ENCODE measurements at places on chromosomes 2 and 18.

DNA sequence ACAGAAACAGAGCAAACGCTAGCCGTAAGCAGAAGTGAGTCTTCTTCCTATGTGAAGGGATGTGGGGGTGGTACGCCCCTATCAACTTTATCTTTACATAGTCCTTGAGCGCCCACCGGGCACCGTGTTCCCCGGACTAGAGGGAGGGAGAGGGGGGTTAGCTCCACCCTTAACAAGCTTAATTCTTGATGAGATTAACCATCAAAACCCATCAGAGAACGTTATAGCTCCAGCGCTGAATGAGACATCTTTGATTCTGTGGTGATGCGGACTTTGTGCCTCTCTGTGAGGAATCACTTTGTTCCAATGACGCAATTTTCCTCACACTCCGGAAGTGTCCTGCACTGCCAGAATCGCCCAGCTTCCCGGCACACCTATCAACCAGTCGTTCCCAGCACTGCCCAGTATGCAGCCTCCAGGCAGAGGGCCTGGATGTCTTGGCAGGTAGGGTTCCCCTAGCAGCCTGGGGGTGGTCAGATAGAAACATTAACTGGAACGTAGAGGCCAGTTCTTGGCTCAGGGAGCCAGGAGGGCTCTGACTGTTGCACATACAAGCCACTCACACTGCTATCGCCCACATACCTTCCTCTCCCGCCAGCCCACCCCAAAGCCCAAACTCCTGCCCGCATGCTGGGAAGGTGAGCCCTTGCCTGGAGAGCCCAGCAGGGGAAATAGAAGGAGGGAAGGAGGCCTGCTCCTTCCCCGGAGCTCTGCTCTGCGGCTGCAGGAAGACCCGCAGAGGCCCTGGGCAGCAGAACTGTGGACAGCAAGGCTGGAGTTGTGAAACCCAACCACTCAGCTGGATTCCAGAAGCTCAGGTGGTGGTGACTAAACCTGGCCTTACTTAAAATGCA lies 1.9 kb upstream of the ODC1 start:
- no peak for DNase-seq

DNA sequence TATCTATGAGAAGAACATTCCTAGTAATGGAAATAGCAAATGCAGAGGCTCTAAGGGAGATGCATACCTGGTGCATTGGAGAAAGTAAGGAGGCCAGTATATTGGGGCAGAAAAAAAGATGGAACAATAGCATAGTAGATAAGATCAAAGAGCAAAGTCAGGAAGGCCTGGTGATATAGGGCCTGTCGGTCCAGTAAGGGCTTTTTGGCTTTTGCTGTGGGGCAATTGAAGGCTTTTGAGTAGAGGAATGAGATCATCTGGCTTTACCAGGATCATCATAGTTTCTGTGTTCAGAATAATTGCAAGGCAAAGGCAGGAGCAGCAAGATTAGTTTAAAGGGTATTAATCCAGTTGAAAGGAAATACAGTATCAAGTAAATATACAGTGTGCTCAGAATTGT lies 111.8 kb downstream of the EHBP1 start:
- no peak for DNase-seq

DNA sequence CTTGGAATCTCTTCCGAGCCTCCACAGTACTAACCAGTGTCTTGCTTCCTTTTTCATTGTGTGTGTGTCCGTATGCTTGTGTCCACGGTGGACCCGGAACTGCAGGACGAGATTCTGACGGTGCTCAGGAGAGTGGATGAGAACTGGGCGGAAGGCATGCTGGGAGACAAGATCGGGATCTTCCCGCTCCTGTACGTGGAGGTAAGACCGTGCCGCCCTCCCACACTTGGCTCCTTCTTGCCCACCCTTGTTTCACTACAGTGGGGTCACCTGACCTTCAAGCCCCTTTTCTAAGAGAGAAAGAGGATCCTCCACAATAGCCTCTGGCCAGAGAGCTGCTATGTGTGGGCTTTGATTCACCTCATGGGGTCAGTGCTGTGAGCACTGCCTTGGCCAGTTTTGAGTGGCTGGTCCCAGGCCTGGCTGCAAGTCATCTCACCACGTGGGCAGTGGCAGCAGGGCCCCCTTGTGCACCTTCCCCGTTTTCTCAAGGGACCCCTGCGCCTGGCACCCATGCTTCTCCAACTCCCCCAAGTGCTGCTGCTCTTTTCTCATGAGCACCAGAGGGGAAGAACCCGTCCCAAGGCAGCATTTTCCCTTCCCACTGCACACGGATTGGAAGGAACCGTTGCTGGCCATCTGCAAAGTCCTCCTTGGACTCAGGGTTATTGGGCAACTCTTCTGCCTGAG lies 242.1 kb downstream of the SEPTIN10 start:
- no peak for DNase-seq

DNA sequence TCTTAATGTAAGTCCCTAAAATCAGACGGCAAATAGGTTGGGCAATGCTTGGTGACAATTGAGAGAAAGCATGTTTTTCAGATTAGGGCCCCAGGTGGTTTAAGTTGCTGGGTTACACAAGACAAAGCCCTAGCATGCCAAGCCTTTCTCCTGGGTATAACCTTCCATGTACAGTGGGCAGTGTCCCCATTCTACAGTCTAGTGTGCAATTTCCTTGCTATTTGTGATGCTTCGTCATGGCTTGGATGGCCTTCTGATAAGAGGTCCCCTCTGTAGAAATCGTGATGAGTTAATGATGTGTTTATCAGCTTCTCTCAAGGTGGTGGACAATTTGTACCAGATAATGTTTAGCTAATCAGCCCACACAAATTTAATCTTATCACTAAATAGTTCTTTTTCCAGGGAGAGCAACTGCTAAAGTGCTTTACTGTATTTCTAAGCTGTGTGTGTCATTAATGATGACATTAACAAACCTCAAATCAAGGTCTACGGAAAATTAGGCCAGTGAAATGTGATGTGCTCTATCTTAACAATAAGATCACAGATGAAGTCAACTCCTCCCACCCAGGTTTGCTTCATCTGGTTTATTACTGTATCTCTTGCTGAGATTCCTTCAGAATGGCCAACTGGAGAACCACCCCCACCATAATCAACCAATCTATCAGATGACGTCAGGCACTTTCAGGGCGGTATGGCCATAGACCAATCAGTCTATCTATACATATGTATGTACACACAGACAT lies 61.7 kb downstream of the PLB1 start:
- no peak for DNase-seq

- DNase-seq = no peak
These were observed 61.7 kb upstream of the IL1R2 start for GRCh38 chr2:101930019-101930418.

DNA sequence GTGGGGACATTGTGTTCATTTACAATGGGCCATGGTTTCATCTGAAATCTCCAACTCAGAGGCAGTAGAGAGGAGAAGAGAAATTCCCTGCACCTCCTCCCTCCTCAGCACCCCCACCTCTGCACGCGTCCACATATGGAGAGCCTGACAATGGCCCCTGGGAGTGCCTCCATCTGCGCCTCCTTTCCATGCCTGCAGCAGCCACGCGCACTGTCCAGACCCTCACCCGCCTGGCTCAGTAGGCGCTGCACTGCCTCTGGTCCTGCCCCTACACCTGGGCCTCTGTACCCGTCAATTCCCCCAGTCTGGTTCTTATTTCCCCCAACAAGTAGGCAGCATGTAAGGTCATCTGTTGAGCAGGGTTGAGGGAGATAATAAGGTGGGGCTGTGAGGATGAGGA lies 23.8 kb downstream of the MPHOSPH10 start:
- no peak for DNase-seq

- no peak for DNase-seq
These were observed 32.6 kb upstream of the E2F6 start for GRCh38 chr2:11498543-11499034.

- DNase-seq = no peak
These were observed 217.0 kb upstream of the UBE2E3 start for GRCh38 chr2:180763263-180763989.

GRCh38 chr2:110678457-110679336 lies 834 bp upstream of the BUB1 start:
- no peak for DNase-seq

DNA sequence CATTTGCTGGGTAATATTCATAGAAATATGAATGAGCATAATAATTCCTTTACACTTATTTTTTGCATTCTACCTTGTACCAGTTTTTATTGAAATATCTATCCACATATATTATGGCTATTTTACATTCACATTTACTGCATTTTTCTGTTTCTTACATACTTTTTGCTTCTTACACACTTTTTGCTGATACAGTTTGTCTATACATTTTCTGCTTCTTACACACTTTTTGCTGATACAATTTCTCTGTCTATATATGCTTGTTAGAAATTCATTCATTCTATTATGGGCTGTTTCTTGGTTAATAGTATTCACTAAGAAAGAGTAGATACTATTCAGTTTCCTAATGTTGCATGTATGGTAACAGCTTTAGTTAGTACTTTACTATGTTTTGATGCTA lies 16.9 kb upstream of the STAMBP start:
- no peak for DNase-seq

GRCh38 chr2:2260696-2261268 lies 70.3 kb downstream of the MYT1L start:
- no peak for DNase-seq

DNA sequence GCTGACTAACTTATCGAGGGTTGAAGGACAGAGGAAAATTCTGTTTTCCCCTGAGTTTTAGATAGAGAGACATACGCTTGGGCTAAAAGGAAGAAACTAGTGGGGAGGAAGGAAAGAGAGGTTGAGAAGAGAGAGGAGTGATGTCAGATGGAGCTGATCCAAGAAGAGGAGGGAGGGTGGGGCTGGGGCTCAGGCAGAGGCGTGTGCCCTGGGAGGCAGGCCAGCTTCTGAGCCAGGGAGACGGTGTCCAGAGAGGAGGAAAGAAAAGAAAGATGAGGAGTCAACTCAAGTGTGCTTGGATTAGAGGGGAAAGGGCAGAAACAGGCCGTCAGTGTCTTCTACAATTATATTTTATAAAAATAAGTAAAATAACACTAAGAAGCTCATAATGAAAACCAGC lies 56.2 kb downstream of the EMILIN2 start:
- no peak for DNase-seq

DNA sequence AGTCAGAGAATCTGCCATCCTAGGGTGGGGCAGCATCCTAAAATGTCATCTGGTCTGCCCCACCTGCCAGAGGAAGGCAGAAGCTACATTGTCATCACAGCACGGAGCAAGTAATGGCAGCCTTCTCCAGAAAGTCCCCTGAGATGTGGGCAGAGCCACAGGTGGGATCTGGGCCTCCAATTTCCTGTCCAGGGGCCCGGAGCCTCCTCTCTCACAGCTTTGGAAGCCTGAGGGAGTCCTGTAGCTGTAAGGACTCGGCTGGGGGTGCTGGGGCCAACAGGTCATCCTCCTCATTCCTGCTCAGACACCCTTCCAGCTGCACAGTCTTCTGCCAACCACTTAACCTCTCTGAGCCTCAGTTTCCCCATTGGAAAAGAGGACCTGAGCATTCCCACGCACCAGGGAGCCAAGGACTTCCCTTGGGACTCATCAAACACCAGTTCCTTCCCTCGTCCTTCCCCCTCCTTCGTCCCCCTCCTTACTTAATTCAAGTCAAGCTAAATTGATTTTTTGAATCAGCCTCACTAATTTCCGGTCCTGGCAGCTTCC lies 48.6 kb upstream of the ID2 start:
- no peak for DNase-seq

GRCh38 chr2:215290980-215291599 lies 20.8 kb upstream of the ATIC start:
- DNase-seq = no peak

DNA sequence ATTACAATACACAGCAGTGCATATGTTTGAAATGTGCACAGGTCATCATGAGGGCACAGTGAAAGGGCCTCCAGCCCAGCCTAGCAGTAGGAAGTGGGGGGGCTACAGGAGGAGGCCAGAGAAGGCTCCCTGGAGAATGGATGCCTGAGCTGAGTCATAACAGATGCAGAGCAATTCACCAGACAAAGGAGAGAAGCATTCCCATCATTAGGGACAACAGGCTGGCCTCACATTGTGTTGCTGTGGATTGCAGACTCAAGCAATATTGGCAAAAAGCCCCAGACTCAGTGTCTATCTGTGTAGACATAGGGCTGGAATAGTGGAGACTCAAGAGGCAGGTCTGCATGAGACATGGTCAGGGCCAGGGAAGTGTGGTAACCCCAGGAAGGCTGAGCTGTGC lies 329.9 kb downstream of the DLGAP1 start:
- DNase-seq = no peak

GRCh38 chr18:25814841-25815458 lies 275.5 kb downstream of the SS18 start:
- no peak for DNase-seq

DNA sequence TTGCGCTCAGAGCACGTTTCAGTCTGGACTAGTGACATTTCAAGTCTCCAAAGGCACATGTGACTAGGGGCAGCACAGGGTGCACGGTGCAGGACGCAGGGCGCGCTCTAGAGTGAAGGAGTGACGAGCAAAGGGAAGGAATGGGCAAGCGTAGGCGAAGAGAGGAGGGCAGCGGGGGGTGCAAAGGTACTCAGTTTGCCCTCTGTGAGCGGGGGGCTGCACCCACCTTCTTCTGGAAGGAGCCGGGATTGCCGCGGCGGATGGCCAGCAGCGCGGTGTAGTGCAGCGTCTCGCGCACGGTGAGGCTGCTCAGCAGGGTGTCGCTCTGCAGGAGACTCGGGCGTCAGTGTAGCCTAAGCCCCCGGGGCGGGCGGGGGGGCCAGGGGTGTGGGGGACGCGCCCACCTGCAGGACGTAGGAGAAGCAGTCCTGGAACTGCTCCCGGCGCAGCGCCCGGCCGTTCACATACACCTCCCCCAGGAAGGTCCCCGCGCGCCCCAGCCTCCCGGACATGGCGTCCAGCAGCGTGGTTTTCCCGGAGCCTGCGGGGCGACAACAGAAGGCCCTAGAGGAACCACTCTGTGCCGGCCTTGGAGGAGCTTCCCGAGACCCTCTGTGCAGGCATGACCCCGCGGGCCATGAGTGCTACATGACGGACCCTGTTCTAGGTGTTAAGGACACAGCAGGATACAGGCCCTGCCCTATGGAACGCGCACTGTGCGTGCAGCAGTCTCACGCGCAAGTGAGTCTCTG lies 6.9 kb downstream of the ABCG5 start:
- DNase-seq = no peak

DNA sequence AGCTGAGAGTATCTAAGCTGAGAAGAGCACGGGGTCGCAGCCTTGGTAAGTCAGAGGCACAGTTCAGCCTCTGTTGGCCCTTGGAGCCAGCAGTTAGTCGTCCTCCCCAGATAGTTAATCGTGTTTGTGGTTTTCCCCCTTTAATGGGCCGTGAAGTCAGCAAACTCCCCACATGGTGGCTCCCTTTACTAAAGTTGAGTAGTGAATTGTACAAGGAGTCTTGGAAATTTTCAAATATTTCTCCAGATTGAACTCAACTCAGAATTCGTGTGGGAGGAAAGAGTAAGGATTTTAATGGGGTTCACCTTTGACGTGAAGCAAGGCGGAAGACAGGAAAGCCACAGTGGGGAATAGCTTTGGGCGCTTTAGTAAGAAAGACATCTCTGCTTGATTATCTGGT lies 2.4 kb upstream of the ADCYAP1 start:
- no peak for DNase-seq

DNA sequence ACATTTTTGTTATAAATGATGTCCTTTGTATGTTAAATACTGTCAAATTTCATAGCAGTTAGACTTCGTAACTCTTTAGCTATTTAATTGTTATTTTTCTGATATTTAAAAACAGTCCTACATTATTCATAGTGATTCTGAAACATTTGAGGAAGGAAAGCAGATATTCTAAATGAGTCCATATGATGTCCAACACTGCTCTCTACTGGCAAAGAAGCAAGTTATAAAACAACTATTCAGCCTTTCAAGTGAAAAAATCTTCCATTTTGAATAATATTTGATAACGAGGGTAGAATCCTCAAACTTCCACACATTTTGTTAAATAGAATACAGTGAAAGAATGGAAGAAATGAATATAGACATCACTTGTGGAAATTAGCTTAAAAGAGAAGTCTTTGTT lies 220.8 kb downstream of the GULP1 start:
- DNase-seq = no peak

- DNase-seq = no peak
These were observed 72.0 kb downstream of the MERTK start for GRCh38 chr2:111970453-111970852.
